Stimulated activated CD8-positive, alpha-beta memory T cell treated with anti-CD3 and anti-CD28 coated beads, Interleukin-15, amount 100 ng/mL, for 4 hours (primary cell): ENCODE measurements at places on chromosomes 3 and 15.

DNA sequence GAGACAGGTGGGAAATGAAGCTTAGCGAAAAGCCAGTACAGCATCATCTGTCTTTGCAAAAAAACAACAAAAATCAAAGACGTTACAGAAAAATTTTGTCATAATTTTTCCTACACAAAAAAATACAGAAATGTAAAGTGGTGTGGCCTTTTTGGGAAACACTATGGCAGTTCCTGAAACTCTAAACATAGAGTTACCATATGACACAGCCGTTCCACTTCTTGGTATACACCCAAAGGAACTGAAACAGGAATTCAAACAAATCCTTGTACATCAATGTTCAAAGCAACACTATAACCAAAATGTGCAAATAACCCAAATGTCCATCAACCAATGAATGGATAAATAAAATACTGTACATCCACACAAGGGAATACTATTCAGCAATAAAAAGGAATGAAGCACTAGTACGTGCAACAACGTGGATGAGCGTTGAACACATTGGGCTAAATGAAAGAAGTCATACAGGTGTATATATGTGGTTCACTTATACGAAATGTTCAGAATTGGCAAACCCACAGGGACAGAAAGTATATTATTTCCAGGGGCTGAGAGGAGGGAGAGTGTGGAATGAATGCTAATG, 46.8 kb downstream of the GLB1 start:
- no peak for DNase-seq

DNA sequence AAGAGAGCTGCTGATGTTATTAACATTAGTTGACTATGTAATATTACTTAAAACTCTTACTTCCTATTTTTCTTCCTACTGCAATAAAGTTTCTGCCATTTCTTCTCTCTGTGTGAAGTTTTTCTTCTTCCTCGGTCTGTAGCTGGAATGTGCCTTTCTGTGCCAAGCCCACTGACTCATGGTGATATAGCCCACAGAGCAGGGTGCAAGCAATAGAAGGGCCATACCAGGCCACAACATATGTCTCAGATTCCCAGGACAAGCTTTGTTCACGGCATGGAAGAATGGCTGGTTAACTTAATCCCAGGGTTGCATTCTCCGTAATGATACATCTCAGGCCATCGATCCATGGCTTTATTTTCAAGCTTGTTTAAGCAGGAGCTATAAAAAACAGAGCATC, 815.3 kb downstream of the TUSC7 start:
- DNase-seq = no peak

DNA sequence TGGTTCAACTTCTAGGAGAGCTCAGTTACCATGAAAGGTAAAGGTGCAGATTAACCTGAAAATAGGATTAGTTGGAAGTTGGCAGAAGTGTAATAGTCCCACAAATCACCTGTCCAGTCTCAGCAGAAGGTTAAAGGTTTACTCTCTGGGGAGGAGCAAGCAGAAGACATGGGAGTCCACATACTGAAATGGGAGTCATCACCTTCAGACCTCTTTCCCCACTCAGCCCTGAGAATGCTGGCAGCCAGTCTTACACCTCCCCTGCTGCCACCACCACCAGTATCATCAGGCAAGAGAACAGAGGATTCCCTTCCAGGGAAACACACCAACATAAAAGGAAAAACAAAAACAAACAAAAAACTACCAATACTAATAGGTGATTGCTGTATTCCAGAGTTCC, 13.8 kb upstream of the PLA2G4D start:
- no peak for DNase-seq

- no peak for DNase-seq
Measured at GRCh38 chr15:60118626-60119025, 114.5 kb downstream of the FOXB1 start.

DNA sequence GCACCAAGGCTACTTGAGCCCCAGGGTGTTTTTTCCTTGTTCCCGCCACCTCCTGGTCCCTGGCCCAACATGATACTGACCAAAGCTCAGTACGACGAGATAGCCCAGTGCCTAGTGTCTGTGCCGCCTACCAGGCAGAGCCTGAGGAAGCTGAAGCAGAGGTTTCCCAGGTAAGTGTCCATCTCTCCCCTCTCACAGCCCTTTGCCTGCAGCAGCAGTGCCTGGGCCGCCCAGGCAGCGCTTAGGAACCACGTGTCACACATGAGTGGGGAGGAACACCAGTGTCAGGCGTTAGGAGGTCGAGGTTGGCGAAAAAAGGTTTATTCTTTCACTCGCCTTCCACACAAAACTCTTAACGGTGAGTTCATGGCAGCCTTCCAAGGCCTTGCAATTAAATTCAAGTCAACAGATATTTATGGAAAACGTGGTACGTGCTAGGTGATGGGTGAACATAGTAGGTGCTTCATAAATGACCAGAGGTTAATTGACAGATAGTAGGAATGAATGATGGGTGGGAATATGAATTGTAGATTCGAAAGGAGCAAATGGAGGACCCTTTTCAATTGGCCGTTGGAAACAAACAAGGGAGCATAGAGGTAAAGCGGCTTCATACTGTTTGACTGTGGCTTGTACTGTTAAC, 486 bp downstream of the CDIN1 start:
- DNase-seq = no peak

- no peak for DNase-seq
Measured at GRCh38 chr3:167151636-167152035, 228.5 kb downstream of the ZBBX start.

GRCh38 chr3:186160691-186161243, 51.9 kb upstream of the ETV5 start:
- no peak for DNase-seq

DNA sequence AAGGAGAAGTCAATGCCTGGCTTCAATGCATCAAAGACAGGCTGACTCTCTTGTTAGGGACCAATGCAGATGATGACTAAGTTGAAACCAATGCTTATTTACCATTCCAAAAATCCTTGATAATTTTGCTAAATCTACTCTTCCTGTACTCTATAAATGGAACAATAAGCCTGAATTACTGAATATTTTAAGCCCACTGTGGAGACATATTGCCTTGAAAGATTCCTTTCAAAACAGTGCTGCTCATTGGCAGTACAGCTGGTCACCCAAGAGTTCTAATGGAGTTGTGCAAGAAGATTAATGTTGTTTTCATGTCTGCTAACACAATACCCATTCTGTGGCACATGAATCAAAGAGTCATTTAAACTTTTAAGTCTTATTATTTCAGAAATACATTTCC, 181.0 kb upstream of the CBLB start:
- DNase-seq = no peak

GRCh38 chr3:155497930-155498647, 204.6 kb upstream of the STRIT1 start:
- DNase-seq = no peak

- no peak for DNase-seq
Measured at GRCh38 chr15:42144841-42145375, 11.5 kb downstream of the PLA2G4F start.

DNA sequence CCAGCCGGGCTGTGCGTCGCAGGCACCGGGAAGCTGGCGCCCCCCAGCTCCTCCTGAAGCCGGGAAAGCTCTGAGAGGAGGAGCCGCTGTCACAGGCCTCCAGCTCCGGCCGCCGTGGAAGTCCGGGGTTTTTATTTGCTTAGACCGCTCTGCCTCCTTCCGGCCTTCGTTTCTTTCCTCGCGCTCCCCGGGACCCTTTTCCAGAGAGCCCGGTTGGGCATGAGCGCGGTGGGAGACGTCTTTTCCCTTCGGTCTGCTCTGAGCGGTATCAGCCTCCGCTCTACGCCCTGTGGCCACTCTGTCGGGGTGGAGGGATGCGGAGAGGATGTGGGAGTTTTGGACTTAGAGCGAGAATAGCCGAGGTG, 559 bp downstream of the SENP5 start:
- DNase-seq = no peak

DNA sequence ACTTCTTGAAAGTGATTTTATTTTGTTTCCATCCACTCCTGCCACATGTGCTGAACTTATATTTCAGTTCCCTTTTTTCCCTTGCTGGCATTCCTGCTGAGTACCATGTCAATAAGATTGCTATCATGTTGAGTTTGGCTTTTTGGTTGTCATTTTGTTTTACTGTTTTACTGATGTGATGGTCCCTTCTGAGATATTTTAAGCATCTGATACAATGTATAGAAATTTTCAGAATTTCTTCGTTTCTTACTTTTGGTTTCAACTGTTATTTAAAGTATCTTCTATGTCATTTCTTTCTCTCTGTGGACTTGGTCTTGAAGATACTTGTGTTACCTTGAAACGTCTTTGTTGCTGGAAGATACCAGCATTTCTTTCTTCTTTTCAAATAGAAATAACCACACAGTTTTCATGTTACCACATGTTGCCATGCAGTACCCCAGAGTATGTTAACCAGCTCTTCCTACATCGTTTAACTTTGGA, 14.1 kb downstream of the SIDT1 start:
- DNase-seq = no peak

- DNase-seq = no peak
Measured at GRCh38 chr15:41790756-41791546, 16.7 kb downstream of the MAPKBP1 start.

DNA sequence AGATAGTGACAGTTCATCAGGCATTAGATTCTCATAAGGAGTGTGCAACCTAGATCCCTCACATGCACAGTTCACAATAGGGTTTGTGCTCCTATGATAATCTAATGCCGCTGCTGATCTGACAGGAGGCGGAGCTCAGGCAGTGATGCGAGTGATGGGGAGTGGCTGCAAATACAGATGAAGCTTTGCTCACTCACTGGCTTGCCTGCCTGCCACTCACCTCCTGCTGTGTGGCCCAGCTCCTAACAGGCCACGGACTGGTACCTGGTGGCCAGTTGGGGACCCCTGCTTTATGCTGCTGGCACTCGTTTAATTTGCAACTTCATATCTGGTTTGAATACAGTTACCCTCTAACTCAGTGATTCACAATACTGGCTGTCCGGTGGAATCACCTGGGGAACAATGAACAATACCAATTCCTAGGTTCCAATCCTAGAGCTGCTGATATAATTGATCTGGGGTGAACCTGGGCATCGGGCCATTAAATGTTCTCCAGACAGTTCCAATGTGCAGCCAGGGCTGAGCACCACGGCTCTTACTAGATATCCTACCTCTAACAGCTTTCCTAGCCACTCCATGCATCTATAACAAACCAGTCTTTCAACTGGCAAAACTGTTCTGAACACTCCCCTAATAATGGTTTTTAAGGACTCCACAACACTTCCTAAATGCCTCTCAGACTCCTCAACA, 131.4 kb downstream of the ATP1B3 start:
- no peak for DNase-seq

- DNase-seq = no peak
Measured at GRCh38 chr3:196942915-196943277, 568 bp upstream of the NCBP2 start.

DNA sequence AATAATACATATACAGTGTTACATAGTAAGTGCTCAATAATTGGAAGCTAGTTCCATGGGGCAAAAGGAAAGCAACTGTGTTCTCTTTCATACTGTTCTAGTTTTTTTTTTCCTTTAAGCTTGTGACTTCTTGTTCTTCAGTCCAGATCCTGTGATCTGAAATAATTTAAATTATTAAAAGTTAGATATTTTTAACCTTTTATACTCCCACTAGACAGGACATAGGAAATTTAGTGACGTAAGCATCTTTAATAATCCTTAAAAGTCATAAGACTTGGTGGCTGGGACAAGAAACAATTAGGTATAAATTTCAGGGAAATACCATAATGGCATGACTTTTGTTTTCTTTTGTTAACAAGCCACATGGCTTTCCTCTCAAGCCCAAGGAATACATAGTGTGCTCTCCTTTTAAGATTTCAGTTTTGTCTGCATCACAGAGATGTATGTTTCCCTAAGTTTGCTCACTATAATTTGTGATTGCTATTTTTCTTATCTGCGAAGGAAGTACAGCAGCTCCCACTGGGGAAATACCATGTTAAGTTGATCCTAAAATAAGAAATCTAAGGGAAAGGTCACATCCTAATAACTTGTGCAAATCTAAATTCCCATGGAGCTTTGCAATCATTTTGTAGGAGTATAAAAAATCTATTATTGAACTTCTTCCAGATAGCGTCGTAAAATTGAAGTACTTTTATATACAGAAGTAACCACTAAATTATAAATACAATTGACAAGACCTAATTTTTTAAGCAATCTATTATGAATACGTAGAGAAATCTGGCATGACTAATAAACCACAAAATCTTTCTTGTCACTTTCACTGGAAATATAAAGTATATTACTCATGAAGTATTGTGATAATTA, 30.1 kb downstream of the PPARG start:
- DNase-seq = no peak

GRCh38 chr3:2713923-2714322, 396.3 kb downstream of the IL5RA start:
- DNase-seq = no peak

- DNase-seq = peak; percentile 77
Measured at GRCh38 chr15:45187894-45188830, at the start of gene SHF. SHF (minus strand) TSS chr15:45187966; CDS start chr15:45187951, 15 bp downstream.

GRCh38 chr3:129352650-129353588, 74.2 kb downstream of the HMCES start:
- no peak for DNase-seq

- no peak for DNase-seq
Measured at GRCh38 chr3:57646723-57647122, 46.2 kb downstream of the DENND6A start.

- no peak for DNase-seq
Measured at GRCh38 chr3:187774185-187774789, 29.0 kb upstream of the BCL6 start.

GRCh38 chr15:57784081-57784511, 77.6 kb downstream of the POLR2M start:
- no peak for DNase-seq

DNA sequence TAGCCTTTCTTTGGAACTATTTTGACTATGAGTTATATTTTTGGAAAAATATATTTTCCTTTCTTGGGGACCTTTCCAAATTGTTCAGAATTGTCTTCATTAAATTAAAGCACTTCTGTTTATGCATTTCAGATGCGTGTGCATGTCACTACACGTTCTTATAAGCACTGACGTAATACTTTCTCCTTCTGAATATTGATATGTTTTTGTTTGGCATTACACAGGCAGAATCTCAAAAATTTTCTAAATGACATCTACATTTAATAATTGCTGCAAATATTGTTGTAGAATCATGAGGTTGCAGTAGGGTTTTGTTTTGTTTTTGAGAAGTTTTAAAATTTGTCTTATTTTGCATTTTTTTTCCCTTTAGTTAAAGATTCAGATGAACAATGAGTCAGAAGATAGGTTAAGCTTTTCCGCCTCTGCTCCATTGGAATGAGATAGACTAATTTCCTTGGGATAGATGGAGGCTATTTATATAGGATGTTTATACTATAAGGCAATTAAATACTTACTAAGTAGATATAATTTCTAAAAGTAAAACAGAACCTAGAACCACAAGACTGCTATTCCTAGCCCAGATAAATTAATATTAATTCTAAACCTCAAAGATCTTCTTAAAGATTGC, 110.8 kb downstream of the MBNL1 start:
- DNase-seq = no peak

DNA sequence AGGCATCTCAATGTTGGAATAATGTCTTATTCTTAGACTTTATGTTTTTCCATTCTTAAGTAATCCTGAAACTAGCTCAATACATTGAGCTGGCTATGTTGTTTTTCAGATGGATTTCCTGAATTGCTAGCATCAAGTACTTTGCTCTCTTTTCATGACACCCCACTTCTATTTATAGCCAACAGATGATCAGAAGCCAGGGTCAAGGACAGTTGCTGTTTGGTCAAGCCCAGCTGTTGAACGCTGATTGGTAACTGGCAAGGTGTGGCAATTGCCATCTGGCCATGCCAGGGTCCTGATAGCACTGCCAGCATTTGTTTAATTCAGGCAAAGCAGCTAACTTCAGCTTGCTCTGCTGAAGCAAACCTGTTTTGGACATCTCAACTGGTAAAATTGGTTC, 46.2 kb upstream of the PLCL2 start:
- DNase-seq = no peak

GRCh38 chr15:73518876-73519733, 76.1 kb downstream of the REC114 start:
- no peak for DNase-seq
